ENCODE measurements at places on chromosomes 13 and 19. TPM values are rescaled to one million over a fixed set of nuclear protein-coding genes. Genes with fewer than 3 reads are reported as not detected.

The FCER2 gene
- not detected for total RNA-seq

The CYP2F1 gene
- total RNA-seq: not detected

The ZNF578 gene
- total RNA-seq: not detected

GRCh38 chr13:50990065-50990817 lies 80.7 kb downstream of the RNASEH2B start:
- DNase-seq: no peak

The HCST gene
- total RNA-seq: not detected

GRCh38 chr19:51398096-51398704 lies 7.8 kb upstream of the C19orf84 start:
- peak; percentile 59 for DNase-seq
